Activated T-cell treated with anti-CD3 and anti-CD28 coated beads for 4 hours (primary cell): ENCODE measurements at places on chromosomes 5 and 9.

DNA sequence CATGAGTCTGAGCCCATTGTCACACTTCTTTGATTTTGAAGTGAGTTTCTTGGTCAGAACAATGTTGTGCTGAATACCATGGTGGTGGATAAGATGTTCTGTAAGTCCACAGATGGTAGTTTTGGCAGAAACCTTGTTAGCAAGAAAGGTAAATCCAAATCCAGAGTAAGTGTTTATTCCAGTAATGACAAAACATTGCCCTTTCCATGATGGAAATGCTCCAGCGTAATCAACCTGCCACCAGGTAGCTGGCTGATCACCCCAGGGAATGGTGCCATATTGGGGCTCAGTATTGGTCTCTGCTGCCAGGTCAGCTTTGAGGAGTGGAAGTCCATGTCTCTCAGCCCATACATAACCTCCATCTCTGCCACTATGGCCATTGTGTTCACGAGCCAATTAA, 54.7 kb upstream of the DAPK1 start:
- DNase-seq: no peak

GRCh38 chr5:122306461-122306860, 5.6 kb upstream of the SNCAIP start:
- DNase-seq: no peak

- no peak for DNase-seq
Measured at GRCh38 chr9:116942593-116943061, 255.5 kb downstream of the TRIM32 start.

DNA sequence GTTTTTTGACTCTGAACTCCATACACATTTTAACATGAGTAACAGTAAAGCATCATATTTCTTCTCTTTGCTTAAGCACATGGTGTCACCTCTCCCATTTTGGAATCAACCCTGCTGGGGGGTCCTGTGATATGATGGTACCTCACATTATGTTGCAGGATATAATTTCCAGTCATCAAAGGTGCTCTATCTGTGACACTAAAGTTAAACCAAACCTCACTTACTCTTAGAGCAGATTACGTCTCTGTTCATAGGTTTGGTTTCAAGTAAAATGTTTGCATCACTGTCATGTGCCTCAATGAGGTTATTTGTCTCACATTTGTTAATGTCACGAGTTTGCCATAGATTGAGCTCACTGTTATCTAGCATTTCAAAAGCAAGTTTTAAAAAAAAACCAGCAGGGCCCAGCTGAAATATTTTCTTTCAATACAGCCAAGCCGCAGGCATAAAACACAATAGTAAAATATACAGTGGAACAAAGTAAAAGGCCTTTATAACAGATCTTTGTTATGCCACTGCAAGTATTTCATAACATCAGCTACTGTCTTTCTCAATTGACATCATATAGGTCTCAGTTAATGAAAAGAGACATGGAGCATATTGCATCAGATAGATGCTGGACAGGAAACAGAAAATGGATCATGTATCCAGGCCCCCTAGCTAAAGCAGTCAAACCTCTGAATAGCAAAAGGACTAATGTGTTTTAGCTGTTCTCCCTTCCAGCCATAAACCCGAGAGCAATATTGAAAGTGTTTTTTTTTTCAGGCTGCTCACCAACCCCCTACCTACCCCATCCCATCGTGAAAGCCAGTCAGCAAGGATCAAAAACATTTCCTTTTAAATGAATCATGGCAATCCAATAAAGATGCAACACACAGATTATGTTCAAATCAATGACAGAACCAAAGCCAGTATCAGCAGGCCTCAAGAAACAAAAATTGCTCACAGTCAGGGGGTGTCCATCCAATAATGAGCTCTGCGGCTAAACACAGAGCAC, 182.1 kb upstream of the ITGA1 start:
- DNase-seq: no peak

DNA sequence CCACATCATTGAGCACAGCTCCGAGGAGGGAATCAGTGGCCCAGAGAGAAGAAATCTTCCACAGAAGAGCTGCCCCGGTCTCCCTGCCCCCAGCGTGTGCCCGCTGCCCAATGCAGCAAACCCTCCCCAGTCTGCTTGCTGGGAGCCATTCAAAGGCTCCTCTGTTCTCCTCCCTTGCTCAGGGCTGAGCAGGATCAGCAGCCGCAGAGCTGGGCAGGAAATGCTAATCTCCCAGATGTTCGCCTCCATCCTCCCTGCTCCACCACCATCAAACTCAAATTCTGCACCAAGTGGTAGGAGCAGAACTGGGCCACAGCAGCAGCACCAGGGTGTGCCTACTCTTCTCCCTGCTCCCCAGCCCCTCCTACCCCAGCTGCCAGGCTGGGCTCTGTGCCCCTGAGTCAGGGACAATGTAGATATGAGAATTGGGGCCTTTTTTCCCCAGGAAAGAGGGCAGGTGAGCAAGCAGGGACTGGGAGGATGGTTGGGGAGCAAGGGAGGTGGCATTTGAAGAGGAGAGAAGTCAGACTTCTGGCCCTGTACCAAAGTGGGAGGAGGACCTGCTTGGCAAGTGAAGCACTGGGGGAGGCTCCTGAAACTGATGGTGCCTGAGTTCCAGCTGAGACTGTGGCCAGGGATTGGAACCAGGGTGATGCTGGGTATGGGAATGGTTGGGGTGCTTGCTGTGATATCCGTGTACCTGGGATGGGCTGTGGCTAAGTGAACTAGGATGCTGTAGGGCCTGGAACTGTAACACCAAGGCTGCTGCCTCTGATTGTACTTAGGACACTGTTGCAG, 1.9 kb upstream of the PCDH1 start:
- no peak for DNase-seq
